Activated naive CD4-positive, alpha-beta T cell treated with anti-CD3 and anti-CD28 coated beads, Interleukin-2, amount 50 U/mL, for 16 hours (primary cell): ENCODE measurements at places on chromosomes 6 and 20.

DNA sequence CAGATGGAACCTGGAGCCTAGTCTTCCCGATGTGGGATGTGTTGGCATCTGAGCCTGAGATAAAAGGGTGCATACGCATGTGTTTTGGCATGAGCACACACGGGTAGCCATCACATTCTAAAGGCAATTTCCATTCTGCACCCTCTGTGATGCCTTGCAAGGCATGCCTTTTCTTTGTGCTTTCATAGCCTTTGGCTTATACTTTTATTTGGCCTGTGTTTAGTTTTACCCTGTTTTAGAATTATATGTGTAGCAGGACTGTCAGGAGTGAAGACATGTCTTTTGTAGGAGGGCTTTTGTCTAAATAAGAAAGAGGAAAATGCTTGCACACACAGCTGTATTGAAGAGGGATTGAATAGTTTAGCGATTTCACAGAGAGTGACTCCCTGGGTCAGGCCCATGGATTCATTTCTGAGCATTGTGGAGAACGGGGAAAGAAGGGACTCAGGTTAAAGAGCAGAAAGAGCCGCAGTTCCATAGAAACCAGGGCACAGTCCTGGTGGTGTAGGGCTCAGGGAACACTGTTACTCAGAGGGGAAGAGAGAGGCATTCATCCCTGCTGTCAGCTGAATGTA, 530.2 kb downstream of the DHX35 start:
- no peak for DNase-seq

DNA sequence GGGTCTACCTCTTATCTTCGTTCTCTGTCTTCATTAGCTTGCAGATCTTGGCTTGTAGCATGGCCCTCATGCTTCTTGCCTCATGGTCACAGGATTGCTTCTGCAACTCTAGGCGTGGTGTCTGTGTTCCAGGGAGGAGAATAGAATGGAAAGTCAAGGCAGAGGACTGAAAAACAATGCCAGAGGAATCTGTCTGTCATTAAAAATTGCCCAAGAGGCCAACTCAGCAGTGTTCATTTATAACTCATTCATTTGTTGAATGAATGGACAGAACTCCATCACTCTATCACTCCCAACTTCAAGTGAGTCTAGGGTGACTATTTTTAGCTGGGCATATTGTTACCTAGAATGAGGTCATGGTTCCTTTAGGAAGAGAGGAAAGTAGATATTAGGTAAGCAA, 179.6 kb downstream of the UST start:
- no peak for DNase-seq

DNA sequence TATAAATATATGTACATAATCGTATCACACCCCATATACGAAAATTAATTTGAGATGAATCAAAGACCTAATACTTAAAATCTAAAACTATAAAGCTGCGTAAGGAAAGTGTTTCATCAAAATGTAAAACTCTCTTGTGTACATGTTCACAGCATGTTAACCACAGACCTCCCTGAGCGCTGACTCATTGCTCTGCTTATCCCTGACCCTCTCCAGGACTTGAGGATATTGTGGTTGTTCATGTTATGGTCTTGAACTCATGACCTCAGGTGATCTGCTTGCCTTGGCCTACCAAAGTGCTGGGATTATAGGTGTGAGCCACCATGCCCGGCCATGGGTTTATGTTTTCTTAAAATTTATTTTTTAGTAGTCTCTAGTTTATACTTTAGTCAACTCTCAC, 14.2 kb downstream of the FAM83B start:
- no peak for DNase-seq

DNA sequence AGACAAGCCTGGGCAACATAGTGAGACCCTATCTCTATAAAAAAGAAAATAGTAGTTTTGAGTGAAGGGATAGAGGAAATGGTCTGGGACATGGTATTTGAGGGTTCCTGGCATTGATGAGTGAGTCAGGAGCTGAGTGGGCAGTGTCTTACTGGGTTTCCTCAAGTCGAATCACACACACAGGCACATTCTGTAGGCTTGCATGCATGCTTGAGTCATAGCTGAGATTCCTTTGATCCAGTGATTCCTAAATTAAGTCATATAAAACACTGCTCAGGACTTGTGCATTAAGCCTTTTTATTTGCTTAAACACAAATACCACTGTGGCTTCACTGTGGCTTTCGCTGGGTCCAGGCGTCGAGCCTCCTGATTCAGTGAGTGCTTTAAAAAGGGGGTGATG, 71.8 kb upstream of the TMEM181 start:
- no peak for DNase-seq

DNA sequence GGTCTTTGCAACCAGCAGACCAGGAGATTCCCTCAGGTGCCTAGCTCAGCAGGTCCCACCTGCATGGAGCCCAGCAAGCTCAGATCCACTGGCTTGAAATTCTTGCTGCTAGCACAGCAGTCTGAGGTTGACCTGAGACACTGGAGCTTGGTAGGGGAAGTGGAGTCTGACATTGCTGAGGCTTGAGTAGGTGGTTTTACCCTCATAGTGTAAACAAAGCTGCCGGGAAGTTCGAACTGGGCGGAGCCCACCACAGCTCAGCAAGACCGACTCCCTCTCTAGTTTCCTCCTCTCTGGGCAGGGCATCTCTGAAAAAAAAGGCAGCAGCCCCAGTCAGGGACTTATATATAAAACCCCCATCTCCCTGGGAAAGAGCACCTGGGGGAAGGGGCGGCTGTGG, 34.3 kb downstream of the PRSS35 start:
- DNase-seq, result no peak

GRCh38 chr20:20454850-20455627, 87.1 kb downstream of the INSM1 start:
- no peak for DNase-seq

- no peak for DNase-seq
These were observed 31.8 kb downstream of the SLX4IP start for GRCh38 chr20:10466855-10467254.

DNA sequence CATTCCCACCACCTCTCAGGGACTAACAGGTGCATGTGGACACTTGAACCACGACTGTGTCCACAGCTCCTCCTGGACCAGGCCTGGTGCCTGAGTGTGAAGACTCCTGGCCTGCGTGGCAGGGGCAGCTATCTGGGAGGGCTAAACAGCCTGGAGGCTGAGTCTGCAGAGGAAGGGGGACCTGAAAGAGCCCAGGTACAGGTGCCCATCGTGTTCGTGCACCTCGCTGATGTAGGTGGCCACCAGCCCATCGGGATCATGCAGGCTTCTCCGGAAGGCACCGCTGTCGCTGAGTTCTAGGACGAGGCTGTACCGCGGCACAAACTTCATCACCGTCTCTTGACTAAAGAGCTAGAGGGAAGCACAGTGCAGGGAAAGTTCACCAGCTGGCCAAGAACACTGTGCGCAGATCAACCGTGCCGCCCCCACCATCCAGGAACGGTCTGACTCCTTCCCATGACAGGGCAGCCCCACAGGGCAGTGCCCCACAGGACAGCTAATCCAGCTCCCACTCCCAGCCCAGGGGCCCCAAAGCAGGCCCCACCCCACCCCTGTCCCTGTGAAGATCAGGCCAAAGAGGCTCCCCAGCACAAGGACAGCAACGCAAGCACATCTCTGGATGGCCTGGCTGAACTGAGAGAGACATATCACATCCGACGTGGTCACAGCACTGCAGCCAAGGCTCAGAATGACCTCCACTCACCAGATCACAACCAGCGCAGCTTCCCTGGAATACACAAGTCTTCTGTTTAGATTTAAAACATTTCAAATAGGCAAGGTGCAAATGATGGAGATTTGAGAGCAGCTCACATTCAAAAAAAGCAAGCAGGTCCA, 14.8 kb downstream of the CST7 start:
- no peak for DNase-seq

DNA sequence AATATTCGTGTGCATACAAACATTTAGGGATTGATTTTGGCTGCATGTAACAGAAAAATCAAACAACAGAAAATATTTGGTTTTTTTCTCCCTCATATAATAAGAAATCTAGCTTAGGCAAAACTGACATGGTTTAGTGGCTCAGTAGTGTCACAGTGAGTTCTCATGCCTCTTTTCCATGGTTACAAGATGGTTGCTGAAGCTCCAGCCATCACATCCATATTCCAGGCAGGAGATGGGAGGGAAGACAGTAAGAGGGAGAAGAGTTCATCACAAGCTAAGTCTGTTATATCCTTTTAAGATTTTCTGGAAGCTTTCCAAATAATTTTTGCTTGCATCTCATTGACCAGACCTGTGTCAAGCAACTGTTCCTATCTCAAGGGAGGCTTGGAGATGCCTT, 267.2 kb upstream of the RNF24 start:
- no peak for DNase-seq

- DNase-seq, result no peak
These were observed 627.5 kb downstream of the COL12A1 start for GRCh38 chr6:74578339-74578738.

DNA sequence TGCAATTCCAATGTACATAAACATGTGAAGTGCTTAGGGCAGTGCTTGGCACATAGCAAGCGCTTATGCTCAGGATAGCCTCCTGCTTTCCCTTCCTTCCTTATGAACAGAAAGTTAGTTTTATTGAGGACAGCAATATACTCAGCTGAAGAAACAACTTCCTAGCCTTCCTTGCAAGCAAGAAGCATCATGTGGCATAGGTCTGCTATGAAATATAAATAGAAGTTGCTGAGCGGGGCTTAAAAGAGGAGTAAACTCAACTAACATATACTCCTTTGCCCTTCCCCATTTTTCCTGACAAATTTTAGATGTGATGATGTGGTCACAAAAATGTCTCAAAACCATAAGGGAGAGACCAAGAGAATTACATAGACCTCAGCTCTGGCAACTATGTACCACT, 98.9 kb downstream of the KIF16B start:
- DNase-seq, result no peak

- DNase-seq, result no peak
These were observed 237.1 kb upstream of the AFDN start for GRCh38 chr6:167589615-167589940.

DNA sequence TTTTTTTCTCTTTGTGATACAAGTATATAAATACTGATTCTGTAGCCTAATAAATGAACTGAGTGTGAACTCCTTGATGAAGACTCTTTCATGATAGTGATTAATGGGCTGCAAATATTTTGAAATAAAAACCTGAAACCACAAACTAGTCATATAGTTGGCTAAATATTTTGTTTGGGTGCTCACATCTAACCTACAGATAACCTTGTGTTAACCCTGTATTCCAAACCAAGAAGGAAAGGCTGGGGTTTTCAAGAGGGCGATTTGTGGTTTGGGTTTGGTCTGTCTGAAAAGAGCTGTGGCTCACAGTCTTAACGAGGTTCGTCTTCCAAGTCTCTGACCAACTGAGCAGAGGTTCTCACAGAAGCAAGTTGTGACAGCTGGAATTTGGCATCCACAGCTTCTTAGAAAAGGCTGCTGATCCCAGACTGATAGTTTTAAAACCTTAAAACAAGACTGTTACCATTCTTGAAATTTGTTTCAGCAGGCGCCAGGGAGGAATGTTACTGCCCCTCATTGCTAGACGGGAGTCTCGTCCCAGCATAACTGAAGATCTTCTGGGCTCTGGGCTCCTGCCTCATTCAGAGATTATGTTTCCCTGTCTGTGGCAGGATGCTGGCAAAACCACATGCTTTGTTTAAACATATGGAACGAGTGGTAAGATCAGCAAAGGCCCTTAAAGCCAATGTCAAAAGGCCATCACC, 736.4 kb upstream of the MARCKS start:
- DNase-seq, result no peak

DNA sequence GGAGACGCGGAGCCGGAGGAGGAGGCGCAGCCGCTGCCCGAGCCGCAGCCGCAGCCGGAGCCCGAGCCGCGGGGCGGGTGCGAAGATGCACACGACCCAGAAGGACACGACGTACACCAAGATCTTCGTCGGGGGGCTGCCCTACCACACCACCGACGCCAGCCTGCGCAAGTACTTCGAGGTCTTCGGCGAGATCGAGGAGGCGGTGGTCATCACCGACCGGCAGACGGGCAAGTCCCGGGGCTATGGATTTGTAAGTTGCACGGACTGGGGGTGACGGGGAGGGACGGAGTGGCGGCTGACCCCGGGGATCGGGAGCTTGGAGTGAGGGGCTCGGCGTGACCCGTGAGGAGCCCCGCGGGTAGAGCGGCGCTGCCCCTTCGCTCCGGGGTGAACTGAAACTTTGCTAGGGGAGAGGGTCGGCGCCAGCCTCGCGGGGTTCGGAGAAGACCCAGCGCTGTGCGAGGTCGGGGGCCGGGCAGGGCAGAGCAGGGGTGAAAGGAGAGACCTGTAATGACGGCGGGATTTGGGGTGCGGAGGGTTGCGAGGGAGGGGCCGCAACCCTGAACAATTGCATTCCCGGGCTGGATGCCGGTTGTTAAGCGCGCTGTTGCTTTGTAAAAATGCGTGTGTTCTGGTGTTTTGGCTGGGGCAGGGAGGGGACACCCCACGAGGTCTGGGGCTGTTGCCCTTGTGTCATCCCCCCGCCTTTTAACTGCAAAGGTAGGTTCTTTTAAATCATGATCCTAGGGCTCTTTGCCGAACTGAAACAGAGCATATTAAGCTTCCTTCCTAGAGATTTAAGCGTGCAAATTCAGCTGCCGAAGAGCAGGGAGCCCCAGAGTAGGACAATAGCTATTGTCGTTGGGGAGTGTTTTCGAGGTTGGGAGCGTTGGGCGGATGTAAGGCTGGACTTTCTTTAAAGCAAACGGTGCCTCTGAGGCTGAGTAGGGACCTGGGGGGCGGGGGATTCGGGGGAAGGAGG, 628 bp downstream of the RBM24 start:
- DNase-seq, result no peak

GRCh38 chr6:140604786-140605185, 1230.3 kb upstream of the CITED2 start:
- no peak for DNase-seq

DNA sequence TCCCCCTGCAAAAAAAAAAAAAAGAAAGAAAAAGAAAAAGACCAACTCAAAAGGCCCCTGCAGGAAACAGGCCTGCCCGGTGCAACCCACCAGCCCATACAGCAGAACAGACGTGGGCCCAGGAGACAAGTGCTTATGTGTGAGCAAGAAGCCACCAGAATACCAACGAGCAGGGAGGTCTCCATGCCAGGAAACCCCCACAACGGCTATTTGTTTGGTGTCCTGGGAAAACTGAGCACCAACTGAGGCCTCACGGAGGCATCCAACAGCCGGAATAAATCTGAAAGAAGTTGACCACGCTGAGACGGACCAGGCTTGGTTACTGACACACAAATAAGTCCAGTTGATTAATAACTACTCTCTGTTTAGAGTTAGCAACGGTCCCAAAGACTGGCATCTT, 29.7 kb downstream of the PTPRT start:
- DNase-seq, result no peak

- DNase-seq, result no peak
These were observed 78.4 kb downstream of the ZFAND3 start for GRCh38 chr6:37897818-37898515.

DNA sequence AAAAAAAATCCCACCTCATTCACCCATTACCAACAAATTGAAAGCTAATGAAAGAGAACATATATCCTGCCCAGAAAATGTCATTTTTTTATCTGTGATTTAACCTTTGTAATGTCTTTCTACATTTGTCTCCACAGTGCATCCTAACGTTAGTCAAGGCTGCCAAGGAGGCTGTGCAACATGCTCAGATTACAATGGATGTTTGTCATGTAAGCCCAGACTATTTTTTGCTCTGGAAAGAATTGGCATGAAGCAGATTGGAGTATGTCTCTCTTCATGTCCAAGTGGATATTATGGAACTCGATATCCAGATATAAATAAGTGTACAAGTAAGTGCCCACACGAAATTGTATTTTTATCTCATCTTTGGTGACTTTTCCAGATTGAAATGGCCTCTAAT, 30.0 kb downstream of the RSPO3 start:
- no peak for DNase-seq

- peak; percentile 15 for DNase-seq
These were observed 518 bp downstream of the PEX6 start for GRCh38 chr6:42978487-42978838.
